Stimulated activated CD4-positive, alpha-beta T cell treated with anti-CD3 and anti-CD28 coated beads, Interleukin-15, amount 100 ng/mL, for 48 hours (primary cell): ENCODE measurements at places on chromosomes 3 and 15.

DNA sequence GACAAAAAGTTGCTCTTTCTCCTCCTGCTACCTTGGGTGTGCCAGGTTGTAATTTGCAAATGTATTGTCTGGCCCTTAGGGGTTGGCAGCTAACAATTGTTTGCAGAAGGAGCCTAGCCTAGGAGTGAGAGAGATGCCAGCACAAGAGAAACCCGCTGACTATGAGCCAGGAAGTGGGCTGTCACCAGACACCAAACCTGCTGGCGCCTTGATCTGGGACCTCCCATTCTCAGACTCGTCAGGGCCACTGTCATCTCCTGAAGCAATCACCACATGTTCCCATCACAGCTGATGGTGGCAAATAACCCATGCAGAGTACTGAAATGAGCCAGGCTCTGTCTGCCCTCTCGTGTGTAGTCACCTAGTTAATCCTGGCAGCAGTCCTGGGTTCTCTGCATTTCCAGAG lies 406.4 kb upstream of the NPAP1 start:
- no peak for DNase-seq

GRCh38 chr3:170128977-170129431 lies 52.5 kb downstream of the PHC3 start:
- no peak for DNase-seq

GRCh38 chr3:18010001-18010400 lies 267.6 kb upstream of the TBC1D5 start:
- no peak for DNase-seq

- DNase-seq: no peak
Observed at GRCh38 chr3:3851621-3852323, 52.5 kb downstream of the LRRN1 start.

DNA sequence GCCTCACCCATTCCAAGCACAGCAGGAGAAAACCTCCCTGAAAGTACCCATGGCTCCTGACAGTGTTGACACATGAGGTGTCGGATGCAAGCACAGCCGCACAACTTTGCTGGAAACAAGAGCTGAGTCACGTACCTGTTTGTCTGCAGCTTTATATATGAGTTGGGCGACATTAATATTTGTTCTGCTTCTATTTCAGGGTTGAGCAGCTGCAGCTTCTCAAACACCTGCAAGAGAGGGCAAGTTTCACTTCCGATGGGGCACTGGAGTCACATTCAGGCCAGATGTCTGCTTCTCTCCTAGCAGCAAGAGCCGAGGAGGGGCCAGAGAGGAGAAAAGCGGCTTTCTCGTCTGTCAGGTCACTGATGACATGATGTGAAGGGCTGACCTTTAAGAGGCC lies 88.0 kb downstream of the NUP210 start:
- no peak for DNase-seq

DNA sequence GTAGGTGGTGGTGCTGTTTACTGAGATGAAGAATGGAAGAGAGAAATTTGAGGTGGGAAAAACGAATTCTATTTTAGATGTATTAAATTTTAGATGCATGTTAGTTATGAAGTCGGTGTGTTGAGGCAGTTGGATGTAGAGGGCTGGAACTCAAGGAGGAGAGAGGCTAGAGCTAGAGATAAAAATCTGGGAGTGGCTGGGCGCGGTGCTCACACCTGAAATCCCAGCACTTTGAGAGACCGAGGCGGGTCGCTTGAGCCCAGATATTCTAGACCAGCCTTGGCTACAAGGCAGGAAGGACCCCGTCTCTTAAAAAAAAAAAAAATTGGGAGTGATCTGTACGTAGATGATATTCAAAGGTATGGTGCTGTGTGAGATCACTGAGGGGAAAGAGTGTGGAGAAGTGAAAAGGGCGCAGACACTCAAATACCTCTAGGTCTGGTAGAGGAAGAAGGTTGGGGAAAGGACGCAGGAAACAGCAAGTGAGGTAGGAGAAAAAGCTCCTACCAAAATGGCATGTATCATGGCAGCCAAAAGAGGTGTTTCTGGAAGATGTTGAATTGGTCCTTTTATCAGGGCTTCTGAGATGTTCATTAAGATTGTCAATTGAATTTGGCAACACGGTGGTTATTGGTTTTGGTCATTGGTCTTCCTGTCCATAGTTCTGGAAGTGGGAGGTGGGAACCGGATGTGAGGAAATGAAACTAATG lies 1.8 kb downstream of the YEATS2 start:
- no peak for DNase-seq

DNA sequence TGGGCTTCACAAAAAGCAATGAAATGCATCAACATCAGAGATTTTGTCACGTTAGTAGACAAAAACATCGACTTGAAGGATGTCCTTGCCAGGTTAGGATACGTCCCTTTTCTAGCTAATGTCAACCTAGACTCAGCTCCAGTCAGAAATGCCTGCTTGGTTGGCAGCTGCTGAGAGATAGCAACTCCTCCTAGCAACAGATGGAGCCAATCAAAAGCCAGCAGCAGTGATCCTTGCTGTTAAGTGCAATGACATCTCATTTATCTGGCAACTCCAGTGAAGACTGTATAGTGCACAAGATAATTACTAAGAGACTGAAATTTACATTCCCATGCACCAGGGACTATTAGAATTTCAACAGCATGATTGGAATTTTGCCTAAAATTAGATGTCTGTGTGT lies 424.1 kb downstream of the FGF12 start:
- no peak for DNase-seq

DNA sequence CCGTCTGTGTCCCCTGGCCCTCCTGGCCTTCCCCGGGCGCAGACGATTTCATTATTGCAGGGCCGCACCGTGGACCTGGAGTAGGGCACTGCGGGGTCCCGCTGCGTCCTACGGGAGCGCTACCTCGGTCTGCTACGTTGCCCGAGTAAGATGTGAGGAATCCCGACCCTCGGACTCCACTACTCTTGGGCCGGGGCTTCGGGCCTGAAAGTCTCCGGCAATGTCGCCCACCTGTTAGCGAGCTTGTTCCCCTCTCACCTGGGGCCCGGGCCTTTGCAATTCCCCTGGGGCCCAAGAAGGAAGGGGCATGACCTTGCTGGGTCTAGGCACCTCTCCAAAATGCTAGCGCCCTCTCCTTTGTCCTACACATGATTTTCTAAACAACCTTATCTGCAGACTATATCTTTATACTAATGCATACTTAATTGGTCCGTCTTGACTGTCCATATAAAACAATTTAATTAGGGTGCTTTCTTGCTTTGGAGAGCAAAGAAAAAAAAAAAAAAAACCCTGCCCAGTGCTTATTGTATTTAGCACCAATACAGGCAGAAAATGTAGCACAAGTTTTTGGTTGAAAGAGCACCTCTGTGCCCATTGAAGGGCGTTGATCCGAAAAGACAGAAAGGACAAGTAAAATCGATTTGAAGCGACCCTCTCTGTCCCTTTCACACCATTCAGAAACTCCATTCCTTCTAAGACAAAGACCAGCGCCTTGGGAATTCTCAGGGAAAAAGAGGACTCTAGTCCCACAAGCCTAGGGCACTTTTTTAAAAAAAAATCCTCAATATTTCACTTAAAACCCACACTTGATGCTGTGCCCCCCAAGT lies 7.0 kb upstream of the NR2F2 start:
- no peak for DNase-seq

GRCh38 chr3:89246326-89246725 lies 138.9 kb downstream of the EPHA3 start:
- DNase-seq: no peak

- DNase-seq: no peak
Observed at GRCh38 chr3:129184396-129184657, 631 bp upstream of the CNBP start.

DNA sequence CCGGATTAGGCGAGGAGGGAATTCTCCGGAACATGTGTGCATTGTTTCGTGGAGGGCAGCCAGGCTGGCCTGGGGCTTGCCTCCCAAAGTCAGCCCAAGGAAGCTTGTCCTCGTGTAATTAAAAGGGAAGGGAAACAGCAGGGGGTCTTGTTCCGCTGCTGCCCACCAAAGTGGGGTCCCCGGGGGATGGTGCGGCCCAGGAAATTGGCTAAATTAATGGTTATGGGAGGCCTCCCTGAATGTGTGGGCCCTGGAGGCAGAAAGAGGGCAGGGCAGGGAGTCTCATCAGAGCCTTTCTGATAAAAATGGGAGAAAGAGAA lies 118.1 kb downstream of the OPA1 start:
- DNase-seq: no peak

DNA sequence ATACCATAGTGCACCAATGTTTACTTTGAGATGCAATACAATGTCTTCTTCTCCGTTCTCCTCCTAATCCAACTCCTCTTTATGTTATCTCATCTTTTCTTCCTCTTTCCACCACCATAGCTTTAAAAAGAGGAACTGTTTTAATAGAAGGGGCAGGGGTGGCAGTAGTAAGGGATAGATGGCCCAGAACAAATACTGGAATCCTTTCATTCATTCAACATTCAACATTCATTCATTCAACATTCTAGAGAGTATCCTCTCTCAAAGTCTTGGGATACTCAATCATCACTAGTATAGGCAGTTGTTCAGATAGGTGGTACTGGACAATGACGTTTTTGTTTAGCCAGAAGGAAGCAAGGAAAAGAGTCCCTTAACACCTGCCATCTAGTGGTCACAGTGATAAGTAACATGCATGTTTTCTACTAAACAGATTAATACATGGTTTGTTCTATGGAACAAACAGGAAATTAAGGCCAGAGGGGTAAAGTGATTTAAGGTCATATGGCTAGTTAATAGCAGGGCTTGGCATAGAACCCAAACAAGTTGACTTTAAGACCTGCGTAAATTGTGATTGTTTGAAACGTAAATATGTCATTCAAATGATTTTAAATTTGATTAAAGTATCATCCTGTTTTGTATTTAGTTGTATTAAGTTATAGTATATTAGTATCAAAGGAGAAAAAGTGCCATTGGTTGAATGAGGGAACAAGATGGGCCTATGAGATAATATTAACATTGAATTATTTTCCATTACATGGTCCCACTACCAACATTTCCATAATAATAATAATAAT lies 26.9 kb upstream of the EHHADH start:
- no peak for DNase-seq

- DNase-seq: no peak
Observed at GRCh38 chr3:159787794-159788205, 200.8 kb upstream of the IL12A start.

- DNase-seq: no peak
Observed at GRCh38 chr15:91490211-91490610, 363.3 kb upstream of the SLCO3A1 start.

DNA sequence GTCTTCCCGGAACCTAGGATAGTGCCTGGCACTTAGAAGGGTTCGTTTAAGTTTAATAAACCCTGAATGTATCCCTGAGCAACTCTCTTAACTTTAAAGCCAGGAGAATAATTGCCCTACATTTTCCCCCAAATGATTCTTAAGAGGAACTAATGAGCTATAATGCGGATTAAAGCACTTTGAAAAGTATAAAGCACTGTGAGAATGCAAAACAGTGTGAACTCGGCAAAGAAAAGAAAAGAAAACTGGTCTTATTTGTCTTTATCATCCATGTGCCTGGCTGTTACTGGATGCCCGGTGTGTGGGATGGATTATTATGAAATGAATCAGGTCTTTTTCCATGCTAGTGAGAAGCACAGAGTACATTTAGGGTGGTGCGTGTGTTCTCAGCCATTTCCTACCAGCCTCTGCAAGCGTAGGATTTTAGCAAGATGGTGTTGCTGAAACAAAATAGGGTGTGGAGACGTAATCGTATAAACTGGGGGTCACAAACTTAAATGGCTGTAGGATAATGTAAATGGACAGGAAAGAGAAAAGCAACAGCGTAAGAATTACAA lies 983 bp downstream of the KBTBD12 start:
- DNase-seq: no peak

GRCh38 chr3:16145176-16145575 lies 29.3 kb upstream of the GALNT15 start:
- no peak for DNase-seq
